Panc1 (cell line): ENCODE measurements at places on chromosomes 5 and 9. TPM values are rescaled to one million over a fixed set of nuclear protein-coding genes. Genes with fewer than 3 reads are reported as not detected.
A peak's percentile ranks its signal among the peaks of the same experiment; 100 is the strongest.

DNA sequence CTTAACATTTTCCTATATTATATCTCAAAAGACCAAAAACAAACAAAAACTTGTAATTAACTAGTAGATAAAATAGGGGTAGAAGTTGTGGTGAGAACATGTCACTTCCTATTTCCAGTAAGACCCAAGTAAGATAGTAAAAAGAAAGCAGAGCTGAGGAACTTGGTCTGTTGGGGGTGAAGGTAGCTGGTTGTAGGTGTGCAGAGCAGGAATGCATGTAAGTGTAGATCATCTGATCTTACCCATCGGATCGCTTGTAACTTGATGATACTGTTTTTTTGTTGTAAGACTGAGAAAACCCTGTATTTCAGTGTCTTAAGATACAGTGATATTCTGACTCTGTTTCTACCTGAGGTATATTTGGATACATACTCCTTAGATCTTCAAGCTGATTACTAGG lies 5.7 kb downstream of the SRP19 start:
- no peak for DNase-seq

- DNase-seq: no peak
These were observed 53.5 kb downstream of the GRIA1 start for GRCh38 chr5:153543959-153544470.

GRCh38 chr5:133821311-133821741 lies 147.1 kb downstream of the C5orf15 start:
- no peak for DNase-seq

DNA sequence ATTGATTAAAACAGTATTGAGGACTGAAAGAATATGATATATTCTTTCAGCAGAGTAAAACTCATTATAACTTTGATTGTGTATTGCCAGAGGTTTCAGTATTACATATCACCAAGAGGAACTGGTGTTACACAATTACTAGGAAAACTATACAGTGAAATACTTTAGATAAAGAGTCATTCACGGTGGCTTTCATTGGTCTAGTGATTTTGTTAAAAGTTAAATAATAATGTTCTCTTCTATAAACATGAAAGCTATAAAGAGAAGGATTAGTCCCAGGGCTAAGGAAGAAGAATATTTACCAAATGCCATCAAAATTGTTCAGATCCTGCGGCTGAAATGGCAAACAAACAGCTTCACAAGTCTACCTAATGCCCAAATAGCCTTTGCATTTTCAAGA lies 306.2 kb downstream of the SEMA5A start:
- no peak for DNase-seq

NR2F1 gene
- total RNA-seq: 49.5 TPM

GRCh38 chr5:76836181-76836580 lies 13.6 kb upstream of the S100Z start:
- no peak for DNase-seq

- no peak for DNase-seq
These were observed 12.6 kb upstream of the LPCAT1 start for GRCh38 chr5:1536322-1536845.

- no peak for DNase-seq
These were observed 97.4 kb upstream of the KLF9 start for GRCh38 chr9:70511858-70512257.

ORM1 gene
- 3.5 TPM for total RNA-seq

DNA sequence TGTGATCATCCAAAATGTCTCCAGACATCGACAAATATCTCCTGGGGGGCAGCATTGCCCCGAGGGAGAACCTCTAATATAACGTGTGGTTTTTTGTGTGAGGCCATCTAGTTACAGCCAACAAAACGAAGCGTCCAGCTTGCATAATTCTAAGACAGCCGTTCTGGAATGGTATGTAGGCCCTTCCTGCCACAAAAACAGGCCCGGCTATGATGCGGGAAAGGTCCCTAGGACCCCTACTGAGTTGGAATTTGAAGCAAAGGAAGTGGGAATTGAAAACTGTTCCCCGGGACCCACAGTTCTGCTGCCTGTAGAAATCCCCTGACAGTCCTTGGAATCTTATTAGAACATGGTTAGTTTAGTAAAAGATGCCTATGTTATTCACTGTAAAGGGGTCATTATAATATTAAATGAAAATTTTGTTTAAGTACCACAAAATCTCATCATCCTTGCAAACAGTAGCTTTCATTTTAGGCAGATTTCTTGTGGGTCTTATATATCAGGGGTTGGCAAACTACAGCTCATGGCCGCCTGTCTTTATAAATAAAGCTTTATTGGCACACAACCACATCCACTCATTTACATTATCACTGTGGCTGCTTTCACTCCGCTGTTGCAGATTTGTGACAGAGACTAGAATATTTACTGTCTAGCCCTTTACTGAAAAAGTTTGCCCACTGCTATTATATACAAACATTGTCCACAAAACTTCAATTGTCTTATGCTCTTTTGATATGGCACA lies 70.7 kb downstream of the MSX2 start:
- DNase-seq: no peak

DNA sequence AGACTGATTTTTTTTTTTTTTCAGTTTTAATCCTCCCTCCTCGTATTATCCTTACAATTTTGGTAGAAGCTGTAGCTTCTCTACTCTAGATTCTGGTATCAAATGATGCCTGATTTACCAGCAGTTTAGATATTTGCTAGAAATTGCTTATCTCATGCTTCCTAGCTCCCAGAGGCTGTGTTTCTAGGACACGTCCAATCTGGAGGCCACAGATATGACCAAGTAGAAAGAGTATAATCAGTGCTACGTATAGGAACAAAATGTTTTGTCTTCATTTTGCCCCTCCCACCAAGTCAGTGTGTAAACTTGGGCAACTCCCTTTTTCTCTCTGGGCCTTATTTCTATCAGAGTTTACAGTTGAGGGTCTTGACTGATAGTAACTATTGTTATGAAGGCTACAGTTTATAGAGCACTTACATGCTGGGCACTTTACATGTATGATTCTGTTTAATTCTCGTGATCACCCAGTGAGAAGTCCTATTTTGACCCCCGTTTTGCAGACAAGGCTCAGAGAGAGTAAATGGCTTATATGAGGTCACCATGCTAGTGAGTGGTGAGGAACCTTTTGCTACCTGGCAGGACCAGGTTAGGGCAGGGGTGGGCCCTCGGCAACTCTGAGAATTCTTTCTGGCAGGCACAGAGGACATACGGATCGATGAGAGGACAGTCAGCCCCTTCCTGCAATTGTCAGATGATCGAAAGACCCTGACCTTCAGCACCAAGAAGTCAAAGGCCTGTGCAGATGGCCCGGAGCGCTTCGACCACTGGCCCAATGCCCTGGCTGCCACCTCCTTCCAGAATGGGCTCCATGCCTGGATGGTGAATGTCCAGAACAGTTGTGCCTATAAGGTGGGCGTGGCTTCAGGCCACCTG lies 7.6 kb downstream of the HDHD3 start:
- no peak for DNase-seq

FOXD4 gene
- total RNA-seq: 0.23 TPM

GRCh38 chr5:101716941-101717340 lies 579.1 kb downstream of the SLCO4C1 start:
- no peak for DNase-seq

DNA sequence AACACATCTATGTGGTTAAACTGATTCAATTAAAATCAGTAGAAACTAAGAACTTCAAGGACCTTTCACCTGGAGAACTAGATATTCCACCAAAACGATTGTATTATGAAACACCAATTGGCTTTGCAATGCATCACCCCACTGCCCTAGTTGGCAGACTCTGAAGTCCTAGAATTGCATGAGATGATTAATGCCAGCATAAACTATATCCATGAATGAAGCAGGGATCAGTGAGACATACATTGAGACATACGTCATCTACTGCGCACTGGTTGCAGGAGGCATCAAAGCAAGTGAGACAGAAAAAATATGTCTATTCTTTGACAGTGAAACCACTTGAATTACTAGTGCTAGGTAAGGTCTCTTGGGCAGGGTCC lies 9.7 kb upstream of the ZNF354A start:
- DNase-seq: no peak

DNA sequence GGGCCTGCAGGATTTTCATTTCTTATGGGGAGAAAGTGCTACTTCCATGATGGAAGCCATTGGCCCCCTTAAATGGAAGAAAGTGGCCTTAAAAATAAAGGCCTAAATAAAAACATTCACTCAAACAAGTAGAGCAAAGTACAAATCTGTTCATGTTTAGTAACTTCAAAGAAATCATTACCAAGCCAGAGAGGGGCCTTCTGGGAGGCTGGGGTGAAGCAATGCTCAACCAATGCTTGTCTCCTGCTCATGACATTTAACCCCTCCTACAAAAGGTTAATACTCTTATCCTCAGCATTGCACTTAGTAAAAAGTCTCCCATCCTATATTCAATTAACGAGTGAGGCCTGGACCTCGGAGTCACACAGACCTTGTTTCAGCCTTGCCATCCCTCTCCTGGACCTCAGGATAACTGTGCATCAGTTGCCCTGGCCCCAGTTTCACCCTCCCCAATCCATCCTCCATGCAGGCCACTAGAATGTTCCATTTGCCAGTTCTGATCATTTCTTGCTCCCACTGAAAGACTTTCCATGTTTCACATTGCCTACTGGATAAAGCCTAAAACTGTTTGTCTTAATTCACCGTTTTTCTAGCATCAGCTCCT lies 36.9 kb upstream of the ALDH1B1 start:
- DNase-seq: no peak

DNA sequence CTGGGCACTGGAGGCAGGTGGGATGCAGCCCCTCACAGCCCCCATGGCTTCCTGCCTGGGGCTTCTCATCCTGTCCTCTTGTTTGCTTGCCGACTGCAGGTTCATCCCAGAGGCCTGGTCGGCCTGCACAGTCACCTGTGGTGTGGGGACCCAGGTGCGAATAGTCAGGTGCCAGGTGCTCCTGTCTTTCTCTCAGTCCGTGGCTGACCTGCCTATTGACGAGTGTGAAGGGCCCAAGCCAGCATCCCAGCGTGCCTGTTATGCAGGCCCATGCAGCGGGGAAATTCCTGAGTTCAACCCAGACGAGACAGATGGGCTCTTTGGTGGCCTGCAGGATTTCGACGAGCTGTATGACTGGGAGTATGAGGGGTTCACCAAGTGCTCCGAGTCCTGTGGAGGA lies 232.7 kb downstream of the ADAMTSL1 start:
- DNase-seq: no peak

GFI1B gene
- total RNA-seq: 0.08 TPM

- DNase-seq: no peak
These were observed 17.8 kb downstream of the ATP6V0E1 start for GRCh38 chr5:173001229-173001841.

ANXA1 gene
- 72.0 TPM for total RNA-seq

GRCh38 chr5:110916381-110917049 lies 155.0 kb upstream of the TSLP start:
- no peak for DNase-seq

DNA sequence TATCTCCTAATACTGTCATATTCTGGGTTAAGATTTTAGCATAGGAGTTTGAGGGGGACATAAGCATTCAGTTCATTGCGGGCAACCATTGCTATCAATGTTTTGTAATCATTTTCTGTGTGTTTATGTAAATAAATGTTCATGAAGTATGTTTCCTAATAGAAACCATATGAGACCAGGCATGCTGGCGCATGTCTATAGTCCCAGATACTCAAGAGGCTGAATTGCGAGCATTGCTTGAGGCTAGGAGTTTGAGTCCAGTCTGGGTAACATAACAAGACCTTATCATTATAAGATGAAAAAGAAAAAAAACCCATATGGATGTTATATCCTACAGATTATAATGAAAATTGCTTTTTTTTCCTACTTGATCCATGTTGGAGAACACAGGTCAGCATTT lies 91.2 kb downstream of the F2RL2 start:
- DNase-seq: no peak

GRCh38 chr5:142375944-142376411 lies 51.2 kb upstream of the SPRY4 start:
- no peak for DNase-seq

LCP2 gene
- total RNA-seq: 0.36 TPM

GRCh38 chr5:176578391-176578808 lies 29.3 kb downstream of the CDHR2 start:
- DNase-seq: no peak

GRCh38 chr5:73853091-73853490 lies 227.1 kb downstream of the ARHGEF28 start:
- DNase-seq: peak; percentile 8

DNA sequence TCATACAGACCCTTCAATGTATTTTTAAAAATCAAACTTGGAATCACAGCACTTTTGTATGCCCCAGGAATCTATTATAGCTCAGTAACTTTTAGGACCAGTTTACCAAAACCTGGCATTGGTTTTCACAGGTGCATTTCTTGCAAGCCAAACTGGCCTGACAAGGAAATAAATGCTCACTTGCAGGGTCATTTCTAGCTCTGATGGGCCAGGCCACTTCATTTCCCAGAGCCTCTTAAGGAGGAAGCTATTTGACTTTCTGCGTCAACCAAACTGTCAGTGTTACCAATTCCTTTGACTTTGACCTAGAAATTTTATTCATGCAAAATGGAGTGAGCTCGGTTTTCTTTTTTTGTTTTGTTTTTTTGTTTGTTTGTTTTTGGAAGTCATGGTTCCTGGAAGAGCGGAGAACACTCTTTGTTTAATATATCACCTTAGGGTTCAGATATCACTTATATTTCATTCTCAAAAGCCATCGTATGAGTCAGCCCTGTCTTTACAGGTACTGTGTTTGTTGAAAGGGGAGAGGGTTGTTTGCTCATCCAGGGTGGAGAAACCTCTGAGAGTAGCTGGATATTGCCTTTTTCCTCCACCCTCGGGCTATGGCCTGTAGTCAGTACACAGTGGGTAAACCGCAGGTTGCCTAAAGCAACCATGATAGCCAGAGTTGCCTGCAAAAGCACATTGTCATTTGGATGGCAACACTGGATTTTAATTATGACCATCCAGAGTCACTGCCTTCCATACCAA lies 58.9 kb downstream of the GNA14 start:
- no peak for DNase-seq

GRCh38 chr5:33824516-33825195 lies 67.1 kb downstream of the ADAMTS12 start:
- no peak for DNase-seq

DNA sequence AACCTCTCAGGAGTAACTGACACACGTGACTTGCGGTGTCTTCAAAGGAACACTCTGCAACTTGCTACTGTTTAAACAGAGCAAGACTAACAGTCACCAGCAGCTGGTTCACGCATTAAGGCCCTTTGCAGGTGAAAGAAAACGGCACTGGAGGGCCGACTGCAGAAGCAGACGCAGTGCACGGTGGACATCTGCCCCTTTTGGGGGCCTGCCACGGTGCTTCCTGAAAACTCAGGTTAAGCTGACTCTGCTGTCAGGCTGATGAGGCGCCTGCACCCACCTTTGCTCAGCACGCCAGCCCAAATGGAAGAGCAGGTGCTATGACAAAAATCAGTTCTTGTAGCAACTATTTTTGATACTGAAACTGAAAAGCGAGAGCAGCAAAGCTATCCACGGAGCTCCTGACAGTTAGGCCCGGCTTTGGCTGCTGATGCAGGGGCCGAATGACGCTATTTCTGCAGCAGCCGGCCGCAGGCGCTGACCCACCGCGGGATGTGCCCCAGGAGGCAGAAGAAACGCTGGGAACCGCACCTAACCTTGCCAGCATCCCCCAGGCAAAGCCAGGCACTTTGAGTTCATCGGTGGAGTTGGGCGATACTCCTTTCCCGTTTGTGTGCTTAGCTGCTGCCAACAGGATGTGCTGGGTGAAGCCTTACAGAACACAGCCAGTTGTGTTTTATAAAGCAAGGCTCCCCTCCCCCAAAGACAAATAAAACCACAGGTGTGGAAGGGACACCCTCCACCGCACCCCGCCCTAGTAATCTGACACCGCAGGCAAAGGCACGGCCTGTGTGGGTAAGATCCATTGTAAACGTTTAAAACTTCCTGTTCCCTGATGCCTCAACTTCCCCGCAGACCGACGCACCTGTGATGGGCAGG lies 21.1 kb upstream of the TERT start:
- DNase-seq: no peak

ROPN1L gene
- 3.0 TPM for total RNA-seq
